Stomach (tissue), 19 donors: ENCODE measurements at places on chromosomes 13 and 19. TPM values are rescaled to one million over a fixed set of nuclear protein-coding genes. Genes with fewer than 3 reads are reported as not detected.

DNA sequence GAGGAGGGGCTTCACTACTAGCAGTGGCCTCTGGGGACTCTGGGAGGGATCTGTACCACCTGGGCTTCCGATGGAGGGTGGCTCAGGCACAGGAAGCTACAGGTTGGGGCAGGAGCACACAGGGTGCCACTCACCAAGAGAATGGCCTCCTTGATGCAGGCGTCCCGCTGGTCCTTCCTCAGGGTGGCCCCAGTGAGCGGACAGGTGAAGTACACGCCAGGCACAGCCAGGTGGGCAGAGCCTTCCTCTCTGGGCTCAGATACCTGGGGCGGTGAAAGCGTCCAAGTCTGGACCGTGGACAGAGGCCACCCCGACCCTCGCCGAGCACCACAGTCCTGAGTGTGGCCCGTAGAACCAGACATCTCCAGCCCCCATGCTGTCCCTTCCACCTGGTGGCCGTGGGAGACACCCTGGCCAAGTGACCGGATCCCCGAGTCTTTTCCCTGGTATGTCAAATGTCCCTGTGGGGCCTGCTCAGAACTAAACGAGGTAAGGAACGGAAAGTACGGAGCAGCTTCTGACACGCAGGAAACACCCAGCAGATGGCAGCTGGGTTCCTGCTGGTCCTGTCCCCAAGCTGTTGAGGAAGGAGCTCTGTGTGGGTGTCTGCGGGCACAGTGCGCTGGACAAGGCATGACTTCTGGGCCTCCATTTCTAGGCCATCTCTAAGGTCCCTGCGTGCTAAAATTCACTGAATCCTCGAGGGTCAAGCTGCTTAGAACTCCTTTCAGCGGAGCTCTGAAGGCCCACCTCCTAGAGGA, 5.2 kb downstream of the UBXN6 start:
- no peak for DNase-seq

GRCh38 chr13:26660185-26660584, 100.4 kb downstream of the GPR12 start:
- no peak for DNase-seq

GRCh38 chr19:35017507-35017906, 12.8 kb upstream of the SCN1B start:
- DNase-seq, result no peak

DNA sequence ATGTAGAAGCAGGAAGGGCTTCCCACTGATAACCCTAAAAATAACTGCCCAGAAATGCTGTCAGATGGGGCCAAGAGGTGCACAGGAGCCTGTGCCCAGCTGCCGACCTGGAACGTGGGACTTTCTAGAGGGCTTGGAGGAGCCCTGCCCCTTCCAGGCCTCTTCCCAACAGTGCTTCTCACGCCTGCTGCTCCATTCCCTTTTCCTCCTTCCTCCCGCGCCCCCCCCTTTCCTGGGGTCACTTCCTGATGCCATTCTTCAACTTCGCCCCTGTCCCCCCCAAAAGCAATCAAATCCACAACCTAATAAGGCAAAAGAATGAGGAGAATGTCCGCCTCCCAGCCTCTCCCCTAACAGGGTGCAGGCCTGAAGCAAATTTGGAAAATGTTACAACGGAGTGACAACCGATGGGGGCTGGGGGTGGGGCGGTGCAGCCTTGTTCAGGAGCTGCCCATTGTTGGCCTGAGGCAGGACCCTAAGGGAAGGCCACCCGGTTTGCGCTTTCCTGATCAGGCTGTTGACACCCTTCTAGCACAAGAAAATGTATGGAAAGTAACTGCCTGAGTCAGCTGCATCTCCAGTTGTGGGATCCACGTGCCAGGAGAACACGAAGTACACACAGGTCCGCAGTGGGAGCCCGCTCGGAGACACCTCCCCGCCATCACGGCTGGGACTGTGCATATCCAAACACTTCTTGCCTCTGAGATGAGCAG, 18.7 kb downstream of the ACTN4 start:
- no peak for DNase-seq

- DNase-seq, result no peak
These were observed 13.2 kb downstream of the LCP1 start for GRCh38 chr13:46168783-46169182.

DNA sequence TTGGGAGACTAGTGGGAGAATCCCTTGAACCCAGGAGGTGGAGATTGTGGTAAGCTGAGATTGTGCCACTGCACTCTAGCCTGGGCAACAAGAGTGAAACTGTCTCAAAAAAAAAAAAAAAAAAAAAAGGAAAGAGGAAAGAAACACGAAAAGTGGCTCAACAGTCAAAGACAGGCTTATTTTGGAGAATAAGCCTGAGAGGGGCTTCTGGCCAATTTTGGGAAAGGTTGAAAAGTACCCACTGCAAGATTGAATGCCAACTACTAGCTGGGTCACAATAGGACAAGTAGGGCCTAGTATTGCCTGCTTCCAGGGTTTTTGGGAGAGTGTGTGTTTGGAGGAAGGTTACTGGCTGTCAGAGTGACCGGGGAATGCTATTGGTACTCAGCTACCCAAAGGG, 17.2 kb downstream of the FBXO17 start:
- DNase-seq, result no peak

GRCh38 chr19:38989066-38989605, 13.6 kb upstream of the FBXO17 start:
- DNase-seq, result no peak

DNA sequence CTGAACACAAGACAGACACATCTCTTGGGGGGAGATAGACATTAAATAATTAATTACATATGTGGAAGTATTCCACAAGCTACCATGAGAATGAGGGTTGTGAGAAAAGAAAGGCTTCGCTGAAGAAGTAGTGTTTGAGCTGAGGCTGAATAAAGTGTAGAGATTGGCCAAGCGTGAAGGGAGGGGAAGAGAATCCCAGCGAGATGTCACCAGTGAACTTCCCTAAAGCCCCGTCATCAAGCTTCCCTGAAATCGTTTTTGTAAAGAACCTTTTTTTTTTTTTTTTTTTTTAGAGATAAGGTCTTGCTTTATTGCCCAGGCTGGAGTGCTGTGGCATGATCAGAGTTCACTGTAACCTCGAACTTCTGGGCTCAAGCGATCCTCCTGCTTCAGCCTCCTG, 235.2 kb downstream of the KCNRG start:
- DNase-seq, result no peak

DNA sequence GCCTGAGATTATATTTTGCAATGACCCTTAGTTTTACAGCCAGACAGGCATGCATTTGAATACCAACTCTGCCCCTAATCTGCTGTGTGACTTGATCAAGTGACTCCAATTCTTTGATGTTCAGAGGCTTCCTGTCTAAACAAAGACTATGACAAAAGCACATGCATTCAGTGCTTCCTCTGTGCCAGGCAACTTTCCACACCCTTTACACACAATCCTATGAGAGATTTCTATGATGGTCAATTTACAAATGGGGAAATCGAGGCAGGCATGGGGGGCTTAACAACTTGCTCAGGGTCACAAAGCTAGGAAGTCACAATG, 3.7 kb upstream of the LYPD3 start:
- DNase-seq, result no peak

DNA sequence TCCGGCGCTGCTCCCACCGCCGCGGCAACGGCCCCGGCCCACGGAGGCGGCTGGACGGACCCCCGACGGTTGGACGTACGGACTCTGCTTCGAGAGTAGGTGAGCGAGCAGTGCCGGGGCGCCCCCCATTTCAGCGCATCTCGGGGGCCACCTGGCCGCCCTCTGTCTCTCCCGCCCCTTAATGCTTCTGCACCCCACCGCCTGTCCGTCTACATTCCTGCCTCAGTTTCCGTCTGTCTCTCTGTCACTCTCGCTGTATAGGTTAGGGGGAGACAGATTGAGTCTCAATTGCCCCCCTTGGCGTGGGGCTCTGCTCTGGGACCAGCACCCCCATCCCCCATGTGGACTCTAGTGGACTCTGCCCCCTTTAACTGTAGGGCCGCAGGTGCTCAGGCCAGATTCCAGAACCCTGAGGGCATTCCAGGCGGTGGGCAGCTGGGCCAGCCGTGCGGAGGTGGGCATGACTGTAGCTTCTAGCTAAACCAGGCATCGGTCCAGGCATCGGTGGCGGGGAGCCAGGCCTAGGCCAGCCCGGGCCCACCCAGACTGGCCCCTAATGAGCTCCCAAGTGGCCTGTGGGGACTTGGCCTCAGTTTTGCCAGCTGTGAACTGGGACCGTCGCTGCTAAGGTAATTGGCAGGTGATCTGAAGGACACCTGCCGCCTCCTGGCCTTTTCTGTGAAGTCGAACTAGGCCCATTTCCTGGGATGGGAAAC, 373 bp downstream of the TNFAIP8L1 start:
- no peak for DNase-seq

DNA sequence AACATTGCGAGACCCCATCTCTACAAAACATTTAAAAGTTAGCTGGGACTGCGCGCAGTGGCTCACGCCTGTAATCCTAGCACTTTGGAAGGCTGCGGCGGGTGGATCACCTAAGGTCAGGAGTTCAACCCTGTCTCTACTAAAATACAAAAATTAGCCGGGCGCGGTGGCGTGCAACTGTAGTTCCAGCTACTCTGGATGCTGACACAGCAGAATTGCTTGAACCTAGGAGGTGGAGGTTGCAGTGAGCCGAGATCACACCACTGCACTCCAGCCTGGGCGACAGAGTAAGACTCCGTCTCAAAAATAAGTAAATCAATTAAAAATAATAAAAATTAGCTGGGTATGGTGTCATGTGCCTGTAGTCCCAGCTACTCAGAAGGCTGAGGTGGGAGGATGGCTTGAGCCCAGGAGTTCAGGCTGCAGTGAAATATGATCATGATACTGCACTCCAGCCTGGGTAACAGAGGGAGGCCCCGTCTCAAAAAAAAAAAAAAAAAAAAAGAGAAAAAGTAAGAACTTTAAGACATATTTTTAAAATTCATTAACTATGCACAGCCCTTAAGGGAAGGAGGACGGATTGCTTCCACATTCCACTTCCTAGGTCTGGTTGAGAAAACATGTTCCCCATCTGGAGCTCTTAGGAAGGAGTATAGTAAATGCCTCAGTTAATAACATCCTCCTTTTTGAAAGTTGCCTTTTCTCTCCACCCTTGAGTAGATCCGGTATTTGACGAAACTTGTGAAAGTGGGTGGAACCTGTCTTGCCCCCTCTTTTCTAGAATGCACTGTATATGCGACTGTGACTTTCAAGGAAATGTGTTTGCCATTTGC, 26.1 kb downstream of the EXOC3L2 start:
- no peak for DNase-seq

- no peak for DNase-seq
These were observed 80.1 kb downstream of the ESD start for GRCh38 chr13:46716821-46717220.

DNA sequence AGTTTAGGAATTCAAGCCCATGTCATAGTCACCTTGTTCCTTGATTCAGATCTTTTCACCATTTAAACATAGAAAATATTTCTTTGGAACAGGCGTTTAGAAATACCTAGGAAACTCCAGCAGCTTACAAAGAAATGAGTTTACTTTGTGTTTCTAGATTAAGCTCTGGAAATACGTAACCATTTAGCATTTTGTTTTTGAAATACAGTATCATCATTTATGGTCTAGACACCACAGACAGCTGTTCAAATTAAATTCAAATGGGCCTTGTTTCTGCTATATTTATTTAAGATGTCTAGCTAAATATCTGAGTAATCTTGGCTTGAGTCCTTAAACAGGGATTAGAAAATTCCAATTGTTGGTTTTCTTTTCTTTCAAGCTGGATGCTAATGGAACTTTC, 228.5 kb downstream of the NDFIP2 start:
- no peak for DNase-seq

GRCh38 chr13:60047918-60048317, 115.8 kb downstream of the DIAPH3 start:
- no peak for DNase-seq

- DNase-seq, result peak; percentile 99
These were observed 1.6 kb downstream of the IER2 start for GRCh38 chr19:13151605-13152355.

- no peak for DNase-seq
These were observed 7.8 kb downstream of the EBPL start for GRCh38 chr13:49683489-49683888.

GRCh38 chr19:16076958-16077611, 790 bp downstream of the TPM4 start:
- DNase-seq, result peak; percentile 55

- DNase-seq, result no peak
These were observed 373.8 kb downstream of the DACH1 start for GRCh38 chr13:71493189-71493588.

DNA sequence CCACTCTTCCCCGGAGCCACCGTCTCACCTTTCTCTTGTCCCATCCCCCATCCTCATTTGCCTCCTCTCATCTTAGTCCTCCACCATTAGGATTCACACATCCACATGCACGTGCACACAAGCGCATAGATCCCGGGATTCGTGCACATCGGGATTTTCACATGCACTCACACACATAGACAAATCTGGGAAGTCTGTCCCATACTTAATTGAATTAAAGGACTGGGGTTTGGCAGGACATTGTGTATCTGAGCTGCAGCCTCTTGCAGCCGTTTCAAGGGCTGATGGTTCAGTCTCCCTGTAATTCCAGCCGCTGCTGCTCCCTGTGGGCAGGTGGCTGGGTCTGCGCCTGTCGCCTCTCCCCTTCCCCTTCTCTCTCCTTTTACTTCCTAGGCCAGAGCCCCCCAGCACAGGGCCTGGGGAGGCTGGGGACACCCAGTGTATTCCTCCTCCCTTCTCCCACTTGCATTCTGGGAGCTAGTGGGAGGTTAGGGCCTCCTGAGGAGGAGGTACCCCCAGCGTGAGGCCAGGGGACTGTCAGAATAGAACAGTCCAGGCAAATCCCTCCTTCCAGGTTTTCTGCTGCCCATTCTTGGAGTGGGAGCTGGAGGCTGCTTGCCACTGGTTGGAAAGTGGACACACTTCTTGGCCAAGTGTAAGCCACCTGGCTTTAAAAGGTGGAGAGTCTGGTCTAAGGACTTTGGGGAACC, 43.6 kb downstream of the LYL1 start:
- DNase-seq, result no peak

DNA sequence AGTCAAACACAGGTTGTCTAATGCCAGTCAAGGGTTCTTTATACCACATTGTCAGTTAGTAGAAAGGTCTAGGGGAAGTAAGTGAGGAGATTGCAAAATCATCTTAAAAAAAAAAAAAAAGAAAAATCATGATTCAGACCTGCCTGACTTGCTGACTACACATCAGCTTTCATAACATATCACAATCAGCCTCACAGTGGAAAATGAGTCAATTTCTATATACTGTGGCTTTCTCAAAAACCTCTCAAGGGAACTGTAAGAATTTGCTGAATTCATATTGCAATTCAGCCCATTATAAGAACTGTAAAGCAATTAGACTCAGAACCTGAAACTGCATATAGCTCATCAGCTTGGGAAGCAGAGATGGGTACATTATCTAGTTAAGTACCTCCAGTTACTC, 75.3 kb upstream of the GPC6 start:
- no peak for DNase-seq

FREM2 gene
- 1.7 TPM for total RNA-seq

DHPS gene
- 61.0 TPM for total RNA-seq

TMIGD2 gene
- total RNA-seq, result not detected

JUND gene
- total RNA-seq, result 118 TPM

UBE2L5 gene
- total RNA-seq, result not detected

CRX gene
- not detected for total RNA-seq
